B cell (primary cell): ENCODE measurements at places on chromosomes 12 and 14.
A peak's percentile ranks its signal among the peaks of the same experiment; 100 is the strongest.

GRCh38 chr14:77616133-77616453 is 344 bp downstream of the SPTLC2 start:
- DNase-seq, result no peak

DNA sequence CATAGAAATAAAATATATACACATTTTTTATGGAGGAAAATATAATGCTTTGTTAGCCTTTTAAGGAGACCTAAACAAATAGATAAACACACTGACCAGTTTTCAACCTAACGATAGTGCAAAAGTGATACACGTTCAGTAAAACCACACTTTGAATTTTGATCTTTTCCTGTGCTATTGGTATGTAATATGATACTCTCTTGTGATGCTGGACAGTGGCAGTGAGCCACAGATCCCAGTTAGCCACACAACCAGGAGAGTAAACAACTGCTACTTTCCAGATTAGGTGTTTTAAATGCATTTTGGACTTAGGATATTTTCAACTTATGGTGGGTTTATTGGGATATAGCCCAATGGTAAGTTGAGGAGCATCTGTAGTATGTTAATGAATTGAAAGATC is 243.1 kb downstream of the ERC1 start:
- no peak for DNase-seq

GRCh38 chr12:49955899-49956662 is 5.5 kb downstream of the AQP2 start:
- DNase-seq, result no peak

DNA sequence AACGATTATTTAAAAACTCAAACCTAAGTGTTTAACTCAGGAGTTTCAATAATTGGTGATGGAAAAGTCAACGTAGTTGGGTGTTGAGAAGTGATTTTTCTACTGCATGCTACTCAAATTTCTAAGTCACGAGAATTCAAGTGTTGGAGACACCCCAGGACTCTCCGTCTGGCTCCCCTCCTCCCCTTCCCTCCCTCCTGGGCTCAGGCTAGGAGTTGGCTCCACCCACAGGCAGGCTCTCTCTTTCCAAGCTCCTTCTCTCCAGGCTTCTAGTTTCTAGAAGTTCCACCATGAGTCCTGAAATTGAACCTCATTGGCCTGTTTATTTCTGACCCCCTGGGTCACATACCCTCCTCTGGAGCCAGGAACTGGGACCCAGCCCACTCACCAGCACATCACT is 73.0 kb downstream of the TMEM132D start:
- DNase-seq, result no peak

DNA sequence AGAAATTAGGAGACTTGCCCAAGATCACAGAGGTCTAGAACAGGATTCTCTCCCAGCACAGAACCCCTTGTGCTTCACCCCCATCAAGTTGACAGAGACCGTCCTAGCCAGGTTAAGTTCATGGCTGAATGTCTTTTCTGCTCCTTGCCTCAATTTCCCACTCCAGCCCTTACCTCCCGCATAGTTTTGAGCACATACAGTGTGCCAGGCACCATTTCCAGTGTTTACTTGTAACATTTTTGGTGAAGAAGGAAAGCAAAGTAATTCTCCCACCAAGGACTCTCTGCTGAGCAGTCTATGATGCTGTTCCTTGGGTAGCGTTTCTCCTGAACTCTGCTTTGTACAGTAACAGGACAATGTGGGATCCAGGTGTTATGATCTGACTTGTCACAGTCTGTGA is 1.2 kb downstream of the ABHD4 start:
- DNase-seq, result no peak

DNA sequence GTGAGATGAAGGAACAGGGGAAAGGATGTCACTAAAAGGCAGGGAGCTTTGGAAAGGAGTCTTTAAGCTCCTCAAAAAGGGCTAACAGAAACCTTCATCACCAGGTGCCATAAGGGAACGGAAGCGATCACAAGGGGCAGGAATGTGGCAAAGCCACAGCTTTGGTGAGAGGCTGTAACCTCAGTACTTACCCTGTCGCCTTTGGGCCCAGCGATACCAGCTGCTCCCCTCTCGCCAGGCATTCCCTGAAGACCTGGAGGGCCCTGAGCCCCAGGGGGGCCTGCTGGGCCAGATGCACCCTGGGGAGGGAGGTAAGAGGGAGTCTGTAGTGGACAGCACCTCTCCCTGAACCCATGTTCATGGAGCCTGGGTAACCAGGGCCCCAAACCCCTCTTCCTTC is 18.9 kb downstream of the TMEM106C start:
- DNase-seq, result no peak

DNA sequence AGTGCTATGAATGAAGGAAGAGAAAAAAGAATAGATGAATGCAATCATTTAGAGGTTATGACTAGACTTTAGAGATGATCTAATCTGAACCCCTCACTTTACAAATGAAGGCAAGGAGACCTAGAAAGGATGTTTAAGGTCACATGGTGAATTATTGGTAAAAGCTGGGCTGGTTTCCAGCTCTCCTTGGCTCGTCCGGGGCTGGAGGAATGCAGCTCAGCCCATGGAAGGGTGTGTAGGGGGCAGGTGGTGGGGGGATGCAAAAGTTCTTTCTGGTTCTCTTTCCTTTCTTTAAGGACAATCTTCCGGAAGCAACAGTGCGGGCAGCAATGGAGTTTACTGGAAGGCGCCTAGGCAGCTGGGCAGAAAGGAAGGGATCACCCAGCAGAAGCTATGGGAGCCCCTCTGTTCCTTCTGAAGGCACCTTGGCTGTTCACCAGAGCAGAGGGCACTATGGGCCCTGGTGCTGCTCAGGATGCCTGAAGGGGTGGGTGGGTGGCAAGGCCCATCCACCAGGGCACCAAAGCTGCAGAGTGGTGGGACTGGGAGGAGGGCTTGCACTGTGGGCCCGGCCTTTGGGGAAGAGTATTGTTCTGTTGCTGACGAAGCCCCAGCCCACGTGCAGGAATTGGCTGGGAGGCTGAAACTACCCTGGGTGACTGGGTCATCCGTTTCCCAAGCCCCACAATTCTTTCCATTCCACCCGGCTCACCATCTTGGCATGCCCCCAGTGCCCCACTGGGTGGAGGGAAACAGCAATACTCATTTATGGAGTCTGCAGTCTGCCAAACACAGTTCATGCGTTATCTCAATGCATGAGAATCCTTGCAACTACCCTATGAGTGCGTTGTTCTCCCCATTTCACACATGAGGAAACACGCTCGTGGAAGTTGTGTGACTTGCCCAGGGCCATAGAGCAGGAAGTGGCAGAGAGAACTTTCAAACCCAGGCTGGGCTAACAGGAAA is 78.2 kb downstream of the IRF2BPL start:
- no peak for DNase-seq

- no peak for DNase-seq
These were observed 22.3 kb downstream of the SEL1L start for GRCh38 chr14:81511111-81511904.

- peak; percentile 24 for DNase-seq
These were observed 5.6 kb downstream of the SIX1 start for GRCh38 chr14:60643463-60644314.

GRCh38 chr12:104097954-104098353 is 33.6 kb downstream of the HCFC2 start:
- DNase-seq, result no peak

GRCh38 chr12:26027401-26027800 is 68.9 kb downstream of the RASSF8 start:
- no peak for DNase-seq

DNA sequence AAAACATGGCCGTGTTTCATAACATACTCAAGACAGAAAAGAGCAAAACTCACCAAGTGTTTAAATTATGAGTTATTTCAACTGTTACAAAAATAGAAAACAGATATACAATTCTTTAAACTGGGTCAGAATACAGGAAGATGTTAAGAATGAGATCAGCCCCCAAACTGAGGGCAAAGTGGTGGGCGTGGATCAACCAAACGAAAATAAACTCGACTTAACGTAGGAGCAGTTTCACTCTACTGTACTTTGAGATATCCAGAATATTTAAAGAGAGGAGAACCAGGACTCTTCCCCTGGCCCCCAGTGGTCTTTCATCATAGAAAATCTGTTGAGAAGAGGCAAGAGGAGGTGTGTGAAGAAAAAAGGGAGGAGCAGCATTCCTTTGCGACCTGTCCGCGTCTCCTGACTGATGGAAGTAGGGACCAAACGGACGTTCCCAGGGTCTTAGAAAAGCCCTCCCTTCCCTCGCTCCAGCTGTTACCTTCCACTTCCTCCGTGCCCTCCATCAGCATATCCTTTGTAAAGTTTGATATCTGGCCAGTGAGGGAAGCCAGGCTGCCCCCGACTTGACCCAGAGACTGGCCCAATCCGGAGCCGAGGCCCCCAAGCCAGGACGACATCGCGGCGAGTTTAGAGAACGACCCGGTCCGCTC is 668 bp downstream of the TRIP11 start:
- no peak for DNase-seq

DNA sequence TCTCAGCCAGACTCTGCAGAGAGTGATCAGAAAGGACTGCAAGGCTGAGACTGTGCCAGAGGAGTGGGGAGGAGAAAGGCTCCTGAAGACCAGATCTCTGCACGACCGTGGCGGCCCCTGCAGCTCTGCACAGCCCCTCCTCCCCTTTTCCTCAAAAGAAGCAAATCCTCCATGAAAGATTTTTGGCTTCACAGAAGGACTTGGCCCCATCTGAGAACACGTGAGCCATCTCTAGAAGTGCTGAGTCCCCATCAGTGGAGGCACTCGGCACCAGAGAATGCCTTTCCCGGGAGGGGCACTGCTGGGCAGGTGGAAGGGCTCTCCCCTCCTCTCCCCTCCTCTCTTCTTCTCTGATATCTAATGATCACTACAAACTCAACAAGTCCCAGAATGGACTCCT is 6.8 kb downstream of the FIGNL2 start:
- DNase-seq, result no peak

GRCh38 chr12:97481428-97481827 is 18.8 kb downstream of the RMST start:
- DNase-seq, result no peak

- DNase-seq, result no peak
These were observed 70.6 kb downstream of the PTHLH start for GRCh38 chr12:27901959-27902358.

DNA sequence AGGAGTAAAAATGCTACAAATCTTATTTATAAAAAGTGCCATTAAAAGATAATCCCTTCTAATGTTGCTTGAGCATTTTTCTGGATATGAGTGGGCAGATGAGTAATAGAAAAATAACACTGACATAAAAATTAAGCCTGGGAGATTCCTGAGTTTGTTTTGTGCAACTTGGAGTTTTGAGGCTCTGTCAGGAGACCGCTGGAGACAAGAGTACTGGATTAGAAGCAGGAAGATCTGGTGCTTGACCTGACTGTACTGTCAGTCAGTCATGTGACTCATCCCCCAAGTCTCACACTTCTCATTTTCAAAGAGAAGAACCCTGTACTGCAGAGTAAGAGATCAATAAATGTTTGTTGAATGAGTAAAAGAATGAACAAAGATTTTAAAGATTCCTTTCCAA is 29.4 kb downstream of the ANO4 start:
- no peak for DNase-seq
